ENCODE measurements at places on chromosomes 2 and 18. TPM values are rescaled to one million over a fixed set of nuclear protein-coding genes. Genes with fewer than 3 reads are reported as not detected.

GRCh38 chr18:48949606-48950535, 894 bp downstream of the SMAD7 start:
- DNase-seq, result no peak

GRCh38 chr2:194556629-194557028, 1100.4 kb upstream of the SLC39A10 start:
- no peak for DNase-seq

DNA sequence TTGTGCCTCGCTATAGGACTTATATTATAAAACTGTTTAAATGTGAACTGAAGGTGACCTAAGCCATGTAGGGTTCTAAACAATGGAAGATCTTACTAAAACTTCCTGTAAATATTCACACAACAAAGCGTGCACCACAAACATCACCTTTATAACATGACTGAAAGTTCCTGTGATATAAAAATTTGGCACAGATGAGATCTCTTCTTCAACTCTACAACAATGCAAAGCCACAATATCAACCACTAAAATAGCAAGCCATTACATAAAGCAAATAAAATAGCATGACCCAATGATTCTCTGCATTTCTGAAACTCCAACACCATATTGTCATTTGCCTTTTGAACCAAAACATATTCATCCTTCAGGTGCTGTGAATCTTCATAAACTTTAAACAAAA, 3.5 kb downstream of the YES1 start:
- no peak for DNase-seq

DNA sequence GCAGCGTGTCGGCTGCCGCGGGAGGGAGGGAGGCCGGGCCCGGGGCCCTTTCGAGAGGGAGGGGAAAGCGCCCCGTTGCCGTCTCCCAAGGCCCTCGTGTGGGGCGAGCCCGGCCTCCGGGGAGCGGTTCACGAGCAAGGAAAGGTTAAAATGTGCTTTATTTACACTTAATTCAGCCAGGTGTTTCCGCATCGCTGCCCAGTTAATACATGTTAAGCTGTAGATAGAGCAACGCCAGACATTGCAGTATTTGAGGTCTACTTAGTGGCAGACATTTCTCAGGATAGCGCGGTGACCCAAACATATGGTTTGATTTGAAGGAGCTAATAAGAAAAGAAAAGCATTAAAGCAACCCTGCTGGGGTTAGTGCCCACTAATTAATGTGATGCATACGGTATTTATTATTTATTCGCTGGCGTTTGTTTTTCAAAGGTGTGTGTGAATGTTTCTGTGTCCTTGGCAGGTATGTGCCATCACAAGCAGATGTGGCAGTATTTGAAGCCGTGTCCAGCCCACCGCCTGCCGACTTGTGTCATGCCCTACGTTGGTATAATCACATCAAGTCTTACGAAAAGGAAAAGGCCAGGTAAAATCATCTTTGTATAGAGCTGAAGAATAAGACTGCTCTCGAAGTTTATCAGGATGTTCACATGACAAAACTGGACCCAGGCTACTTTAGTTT, 571 bp downstream of the EEF1B2 start:
- no peak for DNase-seq

GRCh38 chr2:88659538-88659915, 31.9 kb upstream of the RPIA start:
- DNase-seq, result peak; percentile 96

- no peak for DNase-seq
Measured at GRCh38 chr18:32440518-32440917, 30.2 kb downstream of the GAREM1 start.

- no peak for DNase-seq
Measured at GRCh38 chr18:76710646-76711520, 111.5 kb upstream of the ZNF236 start.

Gene DNAJC5G
- not detected for total RNA-seq

Gene GCG
- total RNA-seq, result not detected

Gene VPS4B
- total RNA-seq, result 43.5 TPM
